Ureter (tissue), 1 donor: ENCODE measurements at places on chromosomes 2 and 18. TPM values are rescaled to one million over a fixed set of nuclear protein-coding genes. Genes with fewer than 3 reads are reported as not detected.

GRCh38 chr18:72673242-72673641 lies 129.1 kb upstream of the CBLN2 start:
- DNase-seq: no peak

GRCh38 chr2:102082571-102083392 lies 59.8 kb upstream of the IL1R1 start:
- no peak for DNase-seq

DNA sequence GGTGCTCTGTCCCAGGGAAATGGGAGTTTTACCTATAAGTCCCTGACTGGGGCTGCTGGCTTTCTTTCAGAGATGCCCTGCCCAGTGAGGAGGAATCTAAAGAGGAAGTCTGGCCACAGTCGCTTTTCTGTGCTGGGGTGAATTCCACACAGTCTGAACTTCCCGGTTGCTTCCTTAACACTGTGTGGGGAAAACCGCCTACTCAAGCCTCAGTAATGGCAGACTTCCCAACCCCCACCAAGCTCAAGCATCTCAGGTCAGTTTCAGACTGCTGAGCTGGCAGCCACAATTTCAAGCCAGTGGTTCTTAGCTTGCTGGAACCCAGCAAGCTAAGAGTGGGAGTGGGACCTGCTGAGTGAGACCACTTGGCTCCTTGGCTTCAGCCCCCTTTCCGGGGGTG lies 54.9 kb downstream of the NUP35 start:
- no peak for DNase-seq

- no peak for DNase-seq
These were observed 21.4 kb upstream of the CCBE1 start for GRCh38 chr18:59718464-59719157.

DNA sequence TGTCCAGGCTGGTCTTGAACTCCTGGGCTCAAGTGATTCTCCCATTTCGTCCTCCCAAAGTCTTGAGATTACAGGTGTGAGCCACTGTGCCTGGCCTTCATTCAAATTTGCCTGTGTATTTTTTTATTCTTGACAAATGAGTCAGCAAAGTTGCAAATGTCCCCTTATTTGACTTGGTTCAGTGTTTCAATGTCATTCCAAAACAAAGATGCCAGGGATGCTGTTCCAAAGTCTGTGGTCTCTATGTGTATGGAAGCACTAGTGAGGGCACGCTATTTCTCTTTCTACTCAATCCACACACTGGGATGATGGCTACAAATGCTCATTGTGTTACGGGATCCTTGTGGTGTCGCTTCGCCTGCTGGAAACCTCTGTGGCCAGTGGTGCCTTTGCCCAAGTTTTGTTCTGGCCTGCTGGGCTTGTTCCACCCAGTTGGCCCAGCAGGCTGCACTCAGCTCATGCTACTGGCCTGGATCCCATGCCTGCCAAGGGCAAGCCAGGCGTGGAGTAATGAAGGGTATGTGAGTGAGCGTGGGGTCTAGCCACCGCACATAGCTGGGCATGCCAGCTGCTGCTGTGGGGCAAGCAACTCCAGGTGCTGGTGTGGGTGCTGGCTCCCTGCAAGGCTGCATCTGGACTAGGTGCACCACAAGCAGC lies 35.6 kb downstream of the FBXO48 start:
- no peak for DNase-seq

DNA sequence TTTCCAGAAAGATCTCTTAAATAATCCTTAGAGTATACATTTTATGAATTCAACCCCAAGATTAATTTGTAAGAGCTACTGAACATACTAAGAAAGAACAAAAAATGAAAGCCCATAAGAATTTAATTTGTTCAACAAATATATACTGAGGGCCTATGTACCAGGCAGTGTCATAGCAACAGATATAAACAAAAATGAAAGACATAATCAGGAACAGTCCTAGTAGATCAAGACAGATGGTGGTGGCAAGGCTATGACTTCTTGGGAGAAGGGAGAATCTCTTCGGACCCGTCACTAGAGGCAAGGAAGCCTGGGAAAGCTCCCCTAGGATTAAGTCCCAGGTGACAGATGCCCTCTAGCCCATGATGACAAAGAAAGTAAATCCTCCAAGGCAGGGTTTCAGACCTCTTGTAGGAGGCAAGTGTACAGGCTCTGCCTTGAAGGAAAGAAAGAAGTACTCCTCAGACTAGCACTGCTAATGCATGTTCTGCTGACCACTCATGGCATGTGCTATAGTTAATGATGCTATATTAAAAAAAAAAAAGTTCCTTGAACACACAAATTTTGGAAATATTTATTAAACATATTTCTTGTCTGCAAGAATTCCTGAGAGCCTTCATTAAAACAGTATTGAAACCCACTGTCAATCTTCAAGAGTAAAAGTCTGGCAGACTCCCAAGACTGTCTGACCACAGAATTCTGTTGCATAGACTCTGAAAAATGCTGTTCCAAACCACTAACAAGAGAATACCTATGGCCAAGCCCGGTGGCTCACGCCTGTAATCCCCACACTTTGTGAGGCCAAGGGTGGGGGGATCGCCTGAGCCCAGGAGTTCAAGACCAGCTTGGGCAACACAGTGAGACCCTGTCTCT lies 31.5 kb downstream of the NOL10 start:
- no peak for DNase-seq

GRCh38 chr2:177298191-177298590 lies 33.7 kb upstream of the NFE2L2 start:
- DNase-seq: no peak

GRCh38 chr2:9422321-9423099 lies 818 bp downstream of the ITGB1BP1 start:
- no peak for DNase-seq

GRCh38 chr18:58496937-58497336 lies 132.0 kb downstream of the ALPK2 start:
- no peak for DNase-seq

GRCh38 chr2:203761121-203761520 lies 54.7 kb downstream of the CD28 start:
- DNase-seq: no peak

- DNase-seq: no peak
These were observed 16.7 kb upstream of the DSG1 start for GRCh38 chr18:31301201-31301655.

DNA sequence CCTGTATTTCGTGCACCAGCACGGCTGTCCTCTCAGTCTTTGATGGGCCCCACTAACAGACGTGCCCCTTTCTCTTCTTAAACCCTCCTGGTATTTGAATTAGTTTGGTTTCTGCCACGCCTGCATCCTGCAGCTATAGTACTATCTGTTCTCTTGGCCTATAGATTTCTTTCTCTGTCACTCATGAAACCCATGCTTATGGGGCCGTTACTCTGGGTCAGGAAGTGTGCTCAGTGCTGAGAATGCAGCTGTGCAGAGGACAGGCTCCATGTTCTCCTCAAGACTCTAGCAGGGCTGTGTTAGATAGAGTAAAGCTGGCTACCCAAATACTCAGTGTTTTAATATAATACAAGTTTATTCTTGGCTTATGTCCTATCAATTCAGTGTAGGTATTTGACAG lies 180.0 kb downstream of the INSIG2 start:
- no peak for DNase-seq

GRCh38 chr2:126849991-126850535 lies 48.6 kb upstream of the TEX51 start:
- DNase-seq: no peak

FSHR gene
- total RNA-seq: not detected

MALL gene
- total RNA-seq: 31.6 TPM

SIGLEC15 gene
- total RNA-seq: 8.4 TPM

CIB4 gene
- not detected for total RNA-seq

ANKRD30BL gene
- 0.36 TPM for total RNA-seq

TLX2 gene
- not detected for total RNA-seq
